ENCODE measurements at places on chromosomes 3 and 15. TPM values are rescaled to one million over a fixed set of nuclear protein-coding genes. Genes with fewer than 3 reads are reported as not detected.
A peak's percentile ranks its signal among the peaks of the same experiment; 100 is the strongest.

Gene GOLGA8K
- total RNA-seq = not detected

Gene STAB1
- 0.10 TPM for total RNA-seq

- DNase-seq = no peak
Observed at GRCh38 chr15:51672913-51673857, 8.1 kb upstream of the SCG3 start.

GRCh38 chr15:75023872-75024636 lies 664 bp downstream of the PPCDC start:
- peak; percentile 35 for DNase-seq

GRCh38 chr15:96381463-96381862 lies 51.0 kb downstream of the NR2F2 start:
- DNase-seq = no peak

GRCh38 chr3:112074006-112074405 lies 12.2 kb upstream of the C3orf52 start:
- DNase-seq = no peak

- no peak for DNase-seq
Observed at GRCh38 chr3:128605091-128606046, 45.2 kb downstream of the RPN1 start.

GRCh38 chr3:115790759-115791158 lies 167.4 kb downstream of the GAP43 start:
- peak; percentile 72 for DNase-seq

DNA sequence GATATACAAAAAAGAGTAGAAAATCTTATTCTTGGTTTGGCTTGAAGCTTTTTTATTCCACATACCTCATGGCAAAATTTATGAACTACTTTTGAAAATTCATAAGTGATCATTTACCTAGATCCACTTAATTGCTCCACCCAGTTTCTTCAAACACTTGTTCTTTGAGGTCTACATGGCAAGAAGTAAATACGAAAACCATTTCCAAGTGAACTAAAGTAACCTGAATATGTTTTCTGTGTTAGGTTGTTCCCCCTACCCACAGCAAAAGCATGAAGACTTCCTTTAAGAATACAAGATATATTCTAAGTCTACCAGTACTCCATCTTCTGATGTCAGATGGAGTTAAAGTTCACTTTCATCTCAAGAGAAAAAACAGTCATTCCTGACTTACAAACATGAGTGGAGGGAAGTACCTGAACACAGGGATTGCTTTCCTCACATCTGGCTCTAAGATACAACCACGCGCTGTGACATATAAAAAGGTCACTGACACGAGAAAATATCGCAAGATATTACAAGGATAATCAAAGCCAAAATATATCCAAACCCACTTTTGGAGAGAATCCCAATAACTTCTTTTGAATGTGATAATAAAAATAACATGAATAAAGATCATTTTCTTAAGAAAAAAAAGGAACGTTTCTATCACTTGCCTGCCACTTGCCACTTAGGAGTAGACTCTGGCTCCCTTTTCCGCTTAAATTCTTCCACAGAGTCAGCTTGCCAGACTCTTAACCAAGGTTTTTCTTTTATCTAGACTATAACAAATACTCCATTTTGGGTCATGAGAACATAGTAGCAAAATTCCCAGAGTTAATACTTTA lies 424.5 kb downstream of the TIGIT start:
- DNase-seq = peak; percentile 8

- DNase-seq = peak; percentile 34
Observed at GRCh38 chr15:82986442-82986780, 401 bp downstream of the RAMAC start.

DNA sequence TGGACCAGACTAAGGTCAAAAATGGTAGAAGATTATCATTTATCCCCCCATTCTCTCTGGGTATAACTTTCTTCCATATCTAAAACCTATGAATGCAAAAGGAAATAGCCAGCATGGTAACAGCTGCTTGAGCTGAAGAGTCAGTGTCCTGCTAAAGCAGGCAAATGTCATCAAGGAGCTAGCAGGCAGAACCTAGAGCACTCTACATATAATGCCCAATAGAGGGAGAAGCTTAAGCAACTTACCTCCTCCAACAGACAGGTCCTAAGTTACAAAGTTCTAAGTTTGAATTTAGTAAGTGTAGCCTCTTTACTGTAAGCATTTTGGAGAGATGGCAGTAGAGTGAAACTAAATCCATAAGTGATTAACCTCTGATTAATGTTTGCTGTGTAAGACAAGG lies 7.7 kb downstream of the RAF1 start:
- no peak for DNase-seq
